ENCODE measurements at places on chromosomes 13 and 19.

- no peak for DNase-seq
These were observed 20.5 kb downstream of the EDNRB start for GRCh38 chr13:77898097-77898496.

- no peak for DNase-seq
These were observed 102.6 kb upstream of the MYCBP2 start for GRCh38 chr13:77429320-77430142.

DNA sequence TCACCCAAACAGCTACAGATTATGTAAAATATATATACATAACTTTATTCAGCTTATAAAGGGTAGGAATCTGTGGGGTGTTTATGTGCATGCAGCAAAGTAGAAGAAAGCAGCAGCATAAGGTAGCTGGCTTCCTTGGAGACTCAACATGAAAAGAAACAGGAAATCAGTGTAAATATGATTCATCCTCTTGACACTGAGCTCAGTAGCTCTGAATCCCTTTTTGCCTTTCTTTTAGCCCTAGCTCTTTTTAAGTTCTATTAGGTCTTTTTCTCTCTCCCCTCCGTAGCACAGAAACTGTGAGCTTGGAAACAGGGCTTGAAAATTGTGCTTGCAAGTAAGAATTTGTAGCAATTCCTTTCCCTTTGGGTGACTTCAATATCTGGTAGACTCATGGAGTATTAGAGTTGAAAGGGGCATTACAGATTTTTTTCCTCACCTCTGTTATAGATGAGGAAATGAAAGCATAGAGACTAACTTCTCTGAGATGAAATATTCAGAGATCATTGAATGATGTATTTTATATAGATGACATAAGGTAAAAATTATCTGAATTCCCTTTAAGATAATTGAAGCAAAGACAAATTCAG is 314.4 kb downstream of the PCDH9 start:
- no peak for DNase-seq

- no peak for DNase-seq
These were observed 219.1 kb downstream of the LMO7 start for GRCh38 chr13:75855216-75855615.

All from omental fat pad (tissue), 4 donors.